Tongue (tissue), 3 donors: ENCODE measurements at places on chromosomes 3 and 15. TPM values are rescaled to one million over a fixed set of nuclear protein-coding genes. Genes with fewer than 3 reads are reported as not detected.

The PAQR9 gene
- total RNA-seq = not detected

The RPL22L1 gene
- 32.0 TPM for total RNA-seq

The RBPMS2 gene
- 0.41 TPM for total RNA-seq

The CNTN6 gene
- 3.5 TPM for total RNA-seq

The ZFYVE19 gene
- total RNA-seq = 25.3 TPM

The H1-8 gene
- not detected for total RNA-seq

The CCR4 gene
- not detected for total RNA-seq

The VWA5B2 gene
- total RNA-seq = not detected

The TMEM212 gene
- not detected for total RNA-seq

The ABHD10 gene
- 49.4 TPM for total RNA-seq
